CD4-positive, alpha-beta memory T cell (primary cell): ENCODE measurements at places on chromosomes 12 and 14. TPM values are rescaled to one million over a fixed set of nuclear protein-coding genes. Genes with fewer than 3 reads are reported as not detected.

SERPINA1 gene
- not detected for polyA plus RNA-seq

PHETA1 gene
- polyA plus RNA-seq, result 0.24 TPM

LRRIQ1 gene
- not detected for polyA plus RNA-seq

CACNA1C gene
- 0.05 TPM for polyA plus RNA-seq

SRGAP1 gene
- not detected for polyA plus RNA-seq

EXOC3L4 gene
- not detected for polyA plus RNA-seq

KCNMB4 gene
- polyA plus RNA-seq, result 0.34 TPM

NAV3 gene
- polyA plus RNA-seq, result not detected

NEUROD4 gene
- polyA plus RNA-seq, result not detected

STYK1 gene
- not detected for polyA plus RNA-seq

SMCO2 gene
- polyA plus RNA-seq, result not detected

CYP46A1 gene
- not detected for polyA plus RNA-seq

GLIPR1L1 gene
- not detected for polyA plus RNA-seq

APAF1 gene
- 5.3 TPM for polyA plus RNA-seq

ADAM20 gene
- polyA plus RNA-seq, result not detected

GPD1 gene
- not detected for polyA plus RNA-seq

NOS1 gene
- not detected for polyA plus RNA-seq

GDF3 gene
- not detected for polyA plus RNA-seq

GALNT16 gene
- polyA plus RNA-seq, result not detected

ABCC9 gene
- polyA plus RNA-seq, result not detected

KRT85 gene
- not detected for polyA plus RNA-seq

SDSL gene
- polyA plus RNA-seq, result not detected

SLC5A8 gene
- not detected for polyA plus RNA-seq

YLPM1 gene
- 2.5 TPM for polyA plus RNA-seq
